ENCODE measurements at places on chromosomes 1 and 21.

DNA sequence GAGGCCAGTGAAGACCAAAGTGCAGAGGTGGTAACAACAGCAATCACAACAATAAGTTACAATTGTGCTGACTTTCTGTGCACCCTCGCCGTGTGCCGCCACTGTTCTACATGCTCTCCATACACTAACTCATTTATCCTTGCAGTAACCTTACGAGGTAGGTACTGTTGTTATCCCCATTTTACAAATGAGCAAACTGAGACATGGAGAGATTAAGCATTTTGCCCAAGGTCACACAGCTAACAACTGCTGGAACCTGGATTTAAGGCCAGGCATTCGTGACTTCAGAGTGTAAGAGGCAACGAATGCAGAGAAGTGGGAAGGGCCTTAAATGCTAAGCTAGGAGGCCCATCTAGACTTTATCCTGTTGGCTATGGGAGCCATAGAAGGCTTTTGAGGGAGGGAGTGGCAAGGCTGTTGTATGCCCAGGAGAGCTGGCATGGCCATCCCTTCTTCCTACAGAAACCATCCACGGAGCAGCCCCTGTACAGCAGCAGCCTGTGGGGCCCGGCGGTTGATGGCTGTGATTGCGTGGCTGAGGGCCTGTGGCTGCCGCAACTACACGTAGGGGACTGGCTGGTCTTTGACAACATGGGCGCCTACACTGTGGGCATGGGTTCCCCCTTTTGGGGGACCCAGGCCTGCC lies 36.6 kb downstream of the AZIN2 start:
- no peak for DNase-seq

GRCh38 chr1:244599937-244600350 lies 53.0 kb upstream of the DESI2 start:
- peak; percentile 98 for DNase-seq

DNA sequence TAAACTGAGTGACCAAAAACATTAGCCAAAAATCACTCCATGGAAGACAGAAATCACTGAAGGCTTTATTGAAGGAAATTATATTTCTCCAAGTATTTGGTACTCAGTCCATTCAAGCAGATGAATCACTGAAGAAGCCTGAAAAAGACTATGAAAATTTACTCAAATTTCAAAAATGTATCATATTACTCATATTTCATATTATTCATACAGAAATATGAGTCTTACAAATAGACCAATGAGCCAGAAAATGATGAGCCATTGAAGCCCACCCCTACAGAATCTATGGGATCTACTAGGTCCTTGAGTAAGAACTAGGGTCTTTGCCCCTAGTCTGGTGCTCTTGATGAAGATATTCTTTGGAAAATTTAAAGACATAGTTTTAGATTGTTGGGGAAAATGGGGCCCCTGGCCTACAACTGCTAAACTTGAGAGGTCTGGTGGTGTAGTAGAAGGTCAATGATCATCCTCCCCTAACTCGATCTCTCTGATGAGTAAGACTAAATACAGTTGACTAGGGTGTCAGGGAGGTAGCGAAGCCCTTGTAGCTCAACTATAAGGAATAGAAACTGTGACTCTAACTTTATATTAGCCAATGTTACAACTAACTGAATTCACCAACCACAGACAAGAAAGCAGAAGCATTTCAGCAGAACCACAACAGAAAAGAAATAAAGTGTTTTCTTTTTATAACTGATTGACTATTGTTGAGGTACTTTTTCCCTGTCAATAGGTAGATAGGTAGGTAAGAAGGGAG lies 81.0 kb downstream of the NOTCH2 start:
- peak; percentile 58 for DNase-seq

DNA sequence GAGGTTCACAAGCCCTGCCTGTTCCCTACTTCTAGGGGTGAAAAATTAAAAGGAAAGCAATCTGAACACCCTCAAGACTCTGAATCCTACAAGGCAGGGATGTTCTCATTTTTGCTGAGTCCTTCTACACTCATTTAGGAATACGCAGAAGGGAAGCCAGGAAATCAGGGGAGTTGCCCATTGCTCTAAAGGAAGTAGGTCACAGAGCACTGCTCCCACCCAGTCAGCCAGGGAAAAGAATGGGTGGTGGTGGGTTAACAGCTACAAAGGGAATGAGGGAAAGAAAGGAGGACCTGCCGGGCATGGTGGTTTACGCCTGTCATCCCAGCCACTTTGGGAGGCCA lies 2.4 kb upstream of the CTTNBP2NL start:
- DNase-seq = peak; percentile 54

DNA sequence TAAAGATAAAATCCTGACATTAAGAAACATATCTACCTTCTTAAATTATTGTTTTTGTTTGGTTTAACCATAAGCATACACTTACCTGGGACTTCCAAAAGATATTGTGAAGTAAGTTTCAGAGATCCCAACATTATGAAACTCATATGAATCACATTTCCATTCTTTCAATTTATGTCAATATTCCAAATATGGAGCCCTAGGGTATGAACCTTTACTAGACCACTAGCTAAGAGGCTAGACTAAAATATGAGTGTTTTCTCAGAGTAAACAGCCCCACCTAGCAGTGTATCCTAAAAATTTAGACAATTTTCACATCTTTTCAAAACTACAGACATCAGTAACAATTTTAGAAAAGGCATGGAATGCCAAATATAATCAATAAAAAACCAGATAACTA lies 24.4 kb downstream of the SCAF4 start:
- no peak for DNase-seq

- DNase-seq = no peak
These were observed 477 bp downstream of the ICMT start for GRCh38 chr1:6235296-6235677.

DNA sequence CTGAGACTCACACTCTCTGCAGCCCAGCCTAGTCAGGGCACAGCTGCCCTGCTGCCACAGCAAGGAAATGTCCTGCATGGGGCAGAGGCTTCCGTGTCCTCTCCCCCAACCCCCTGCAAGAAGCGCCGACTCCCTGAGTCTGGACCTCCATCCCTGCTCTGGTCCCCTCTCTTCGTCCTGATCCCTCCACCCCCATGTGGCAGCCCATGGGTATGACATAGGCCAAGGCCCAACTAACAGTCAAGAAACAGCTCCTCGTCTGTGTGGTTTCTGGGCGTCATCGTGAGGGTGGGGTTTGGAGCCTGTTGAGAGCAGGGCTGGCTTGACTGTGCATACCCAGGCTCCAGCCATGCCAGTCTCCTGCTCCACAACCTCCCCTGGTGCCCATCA lies 19.5 kb downstream of the FAAH start:
- peak; percentile 35 for DNase-seq

DNA sequence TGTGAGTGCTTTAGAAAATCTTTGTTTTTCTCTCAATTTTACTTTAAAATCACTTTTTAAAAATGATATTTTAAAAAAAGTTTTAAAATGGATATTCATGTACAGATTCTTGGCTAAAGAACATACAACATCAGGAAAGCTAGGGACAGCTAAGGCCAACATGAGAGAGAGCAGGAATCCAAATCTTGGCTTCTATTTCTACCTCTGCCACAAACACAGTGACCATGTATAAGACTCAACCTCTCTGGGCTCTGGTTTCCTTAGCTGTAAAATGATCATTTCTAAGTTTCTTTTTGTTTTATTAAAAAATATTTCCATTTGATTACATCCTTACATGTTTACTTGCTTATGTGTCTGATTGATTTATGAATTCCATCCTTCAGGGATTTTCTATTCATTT lies 1.2 kb downstream of the VCAM1 start:
- no peak for DNase-seq

GRCh38 chr1:53348486-53349368 lies 20.9 kb upstream of the LRP8 start:
- DNase-seq = no peak

DNA sequence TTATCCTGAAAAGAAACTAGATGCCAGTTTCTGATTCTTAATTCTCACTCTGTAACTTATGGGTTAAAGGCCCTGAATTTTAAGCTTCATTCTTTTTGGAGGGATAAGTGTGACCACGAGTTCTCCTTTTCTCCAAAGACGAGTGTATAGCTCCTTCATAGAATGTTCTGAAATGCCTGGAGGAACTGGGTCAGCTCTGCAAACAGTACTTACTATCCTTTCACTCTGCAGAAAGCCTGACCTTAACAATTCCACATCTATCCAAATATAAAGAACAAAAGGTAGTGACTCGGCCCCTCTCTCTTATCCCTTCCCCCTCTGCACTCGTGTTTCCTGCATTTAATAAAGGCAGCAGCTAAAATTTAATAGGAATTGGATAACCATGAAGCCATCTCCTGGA lies 150.5 kb downstream of the LYPLAL1 start:
- DNase-seq = no peak

DNA sequence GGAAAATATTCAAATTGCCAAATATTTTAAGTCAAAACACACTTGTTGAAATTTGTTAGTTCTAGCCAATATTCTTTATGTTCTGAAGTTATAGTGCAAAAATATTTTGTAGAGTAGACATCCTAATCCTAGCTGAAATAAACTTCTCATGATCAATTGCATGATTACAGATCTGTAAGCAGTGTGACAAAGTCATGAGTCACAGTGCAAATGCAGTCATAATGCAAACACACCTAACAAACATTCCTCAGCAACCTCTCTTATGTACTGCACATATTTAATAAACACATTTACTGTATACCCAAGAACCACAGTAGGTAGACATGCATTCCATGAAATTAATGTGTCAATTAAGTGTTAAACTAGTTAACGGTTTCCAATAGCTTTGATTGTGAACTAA lies 1857.4 kb downstream of the NCAM2 start:
- DNase-seq = peak; percentile 82

GRCh38 chr1:230263568-230264195 lies 162.4 kb downstream of the PGBD5 start:
- no peak for DNase-seq

- peak; percentile 78 for DNase-seq
These were observed 995 bp downstream of the ID3 start for GRCh38 chr1:23558140-23558871.

DNA sequence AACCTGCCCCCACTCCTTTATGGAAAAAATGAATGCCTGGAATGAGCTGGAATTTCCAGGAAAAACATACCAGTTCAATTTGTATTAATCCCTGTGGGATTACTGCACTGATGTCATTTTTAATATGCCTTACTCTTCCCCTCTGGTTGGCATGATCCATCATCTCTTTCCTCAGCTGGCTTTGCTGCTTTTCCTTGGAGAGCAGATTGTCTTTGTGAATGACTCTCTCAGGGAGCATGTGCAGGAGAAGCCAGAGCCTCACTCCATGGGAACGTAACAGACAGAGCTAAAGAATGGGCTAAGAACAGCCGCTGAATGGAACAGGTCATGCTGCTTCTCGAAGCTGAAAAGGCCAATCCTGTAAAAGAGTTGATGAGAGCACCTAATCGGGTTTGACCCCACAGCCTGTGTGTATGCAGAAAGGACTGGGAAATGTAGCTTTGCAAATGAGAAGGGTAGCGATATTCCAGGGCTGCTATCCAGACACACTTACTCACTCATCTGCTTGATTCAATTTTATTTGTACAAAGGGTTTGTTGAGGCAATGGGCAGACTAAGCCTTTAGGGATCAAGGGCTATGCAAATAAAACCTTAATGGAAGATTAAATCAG lies 20.7 kb downstream of the PHC2 start:
- no peak for DNase-seq

DNA sequence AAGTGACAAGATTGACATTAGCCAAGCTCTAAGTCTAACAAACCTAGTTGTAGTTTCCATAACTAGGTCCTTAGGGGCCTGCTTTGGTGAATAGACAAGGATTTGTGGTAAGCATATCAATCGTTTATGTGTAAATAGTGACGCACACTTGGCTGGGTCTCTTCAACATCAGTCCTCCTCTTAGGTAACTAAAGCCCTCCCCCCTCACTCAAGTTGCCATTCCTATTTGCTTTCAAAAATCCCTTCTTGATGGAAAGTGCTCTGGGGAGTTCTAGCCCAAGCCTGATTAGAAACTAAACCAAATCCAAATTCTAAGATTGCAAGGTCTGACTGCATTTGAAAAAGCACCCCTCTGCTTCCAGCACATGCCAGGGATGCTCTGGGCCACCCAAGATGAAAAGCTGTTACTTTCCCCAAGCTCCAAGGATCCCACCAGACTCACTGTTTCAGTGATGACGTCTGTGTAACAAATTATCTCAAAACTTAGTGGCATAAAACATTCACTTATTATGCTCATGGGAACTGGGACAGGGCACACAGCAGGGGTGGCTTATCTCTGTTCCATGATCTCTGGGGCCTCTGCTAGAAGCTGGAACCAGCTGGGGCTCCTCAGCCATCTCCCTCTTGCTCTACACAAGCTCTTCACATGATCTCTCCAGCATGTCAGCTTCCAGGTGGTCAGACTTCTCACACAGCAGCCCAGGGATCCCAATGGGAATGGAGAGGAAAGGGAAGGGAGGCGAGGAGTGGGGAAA lies 74.1 kb downstream of the RRAGC start:
- no peak for DNase-seq

DNA sequence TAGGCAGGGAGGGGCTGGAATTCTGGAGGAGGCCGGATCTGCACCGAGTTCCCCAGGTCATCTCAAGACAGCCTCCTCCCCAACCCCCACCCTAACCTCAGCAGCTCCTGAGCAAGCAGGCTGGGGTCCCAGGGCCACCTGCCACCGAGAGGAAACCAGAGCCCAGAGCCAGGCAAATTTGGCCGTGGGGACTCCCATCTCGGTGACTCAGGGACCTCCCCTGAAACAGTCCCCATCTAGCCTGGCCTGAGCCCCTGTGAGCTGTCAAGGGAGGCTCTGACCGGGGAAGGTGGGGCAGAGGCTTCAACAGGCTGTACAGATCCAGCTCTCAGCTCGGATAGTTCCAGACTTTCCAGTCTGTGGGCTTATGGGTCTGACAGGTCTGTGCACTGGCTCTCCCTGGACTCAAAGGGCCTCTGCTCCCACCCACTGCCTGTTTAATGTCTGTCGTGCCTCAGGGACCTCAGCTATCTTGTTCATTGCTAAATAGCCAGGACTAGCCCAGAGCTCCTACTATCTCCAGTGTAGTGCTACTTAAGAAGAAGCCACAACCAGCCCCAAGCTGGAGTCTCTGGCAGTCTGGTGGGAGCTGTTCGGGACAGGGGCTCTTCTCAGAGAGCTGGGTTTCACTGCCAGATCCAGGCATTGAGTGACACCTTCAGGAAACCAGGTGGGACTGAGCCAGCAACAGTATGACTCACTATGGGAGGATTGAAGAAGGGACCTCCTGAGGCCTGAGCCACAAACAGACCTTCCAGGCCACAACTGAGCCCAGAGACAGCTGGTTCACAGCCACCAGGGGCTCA lies 25.6 kb downstream of the MATN1 start:
- DNase-seq = peak; percentile 21

DNA sequence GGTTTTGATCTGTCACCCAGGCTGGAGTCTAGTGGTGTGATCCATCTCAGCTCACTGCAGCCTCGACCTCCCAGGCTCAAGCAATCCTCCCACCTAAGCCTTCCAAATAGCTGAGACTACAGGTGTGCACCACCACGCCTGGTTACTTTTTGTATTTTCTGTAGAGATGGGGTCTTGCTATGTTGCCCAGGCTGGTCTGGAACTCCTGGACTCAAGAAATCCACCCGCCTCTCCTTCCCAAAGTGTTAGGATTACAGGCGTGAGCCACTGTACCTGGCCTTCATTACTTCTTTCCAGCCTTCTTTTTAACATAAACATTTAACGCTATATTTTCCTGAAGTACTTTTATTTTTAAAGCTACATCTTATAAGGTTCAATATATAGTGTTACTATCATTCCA lies 18.4 kb upstream of the HMGCL start:
- DNase-seq = no peak

- no peak for DNase-seq
These were observed 16.4 kb downstream of the WDR4 start for GRCh38 chr21:42862774-42863503.
